ENCODE measurements at places on chromosomes 7 and 10.

GRCh38 chr7:41693150-41693997 lies 9.5 kb downstream of the INHBA start:
- DNase-seq, result no peak

GRCh38 chr10:53123311-53123710 lies 350.7 kb upstream of the MBL2 start:
- DNase-seq, result no peak

DNA sequence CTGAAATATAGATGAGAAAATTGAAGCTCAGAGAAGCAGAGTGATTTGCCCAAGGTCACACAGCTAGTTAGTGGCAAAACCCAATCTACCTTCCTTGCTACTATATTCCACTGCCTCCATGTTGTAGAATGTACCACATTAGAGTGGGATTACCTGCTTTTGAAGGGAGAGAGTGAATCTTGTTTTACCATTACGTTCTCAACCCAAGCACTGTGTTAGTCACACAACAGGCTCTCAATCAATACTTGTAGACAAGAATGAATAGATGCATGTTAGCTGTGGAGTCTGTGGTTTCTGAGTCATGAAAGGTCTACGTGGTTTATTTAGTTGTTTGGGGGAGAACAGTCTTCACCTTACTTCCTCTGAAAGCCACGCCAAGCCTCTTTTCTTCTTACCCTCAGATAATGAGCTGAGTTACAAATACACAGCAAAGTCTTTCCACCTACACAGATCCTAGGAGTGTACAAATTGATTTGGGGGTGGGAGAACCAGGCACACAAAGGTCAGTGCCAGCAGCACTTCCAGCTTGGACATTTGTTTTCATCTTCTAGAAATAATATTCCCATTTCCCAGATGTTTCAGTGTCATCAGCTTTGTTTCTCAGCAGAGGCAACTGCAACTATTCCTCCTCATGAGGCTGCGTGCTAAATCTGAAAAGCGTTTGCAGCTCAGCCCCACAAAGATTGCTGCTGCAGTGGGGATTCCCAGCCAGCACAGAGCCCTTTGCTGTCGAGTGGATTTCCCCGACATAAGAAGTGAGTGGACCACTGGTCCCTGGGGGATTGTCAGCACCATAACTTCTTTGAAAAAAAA lies 71.5 kb upstream of the ADO start:
- DNase-seq, result no peak

DNA sequence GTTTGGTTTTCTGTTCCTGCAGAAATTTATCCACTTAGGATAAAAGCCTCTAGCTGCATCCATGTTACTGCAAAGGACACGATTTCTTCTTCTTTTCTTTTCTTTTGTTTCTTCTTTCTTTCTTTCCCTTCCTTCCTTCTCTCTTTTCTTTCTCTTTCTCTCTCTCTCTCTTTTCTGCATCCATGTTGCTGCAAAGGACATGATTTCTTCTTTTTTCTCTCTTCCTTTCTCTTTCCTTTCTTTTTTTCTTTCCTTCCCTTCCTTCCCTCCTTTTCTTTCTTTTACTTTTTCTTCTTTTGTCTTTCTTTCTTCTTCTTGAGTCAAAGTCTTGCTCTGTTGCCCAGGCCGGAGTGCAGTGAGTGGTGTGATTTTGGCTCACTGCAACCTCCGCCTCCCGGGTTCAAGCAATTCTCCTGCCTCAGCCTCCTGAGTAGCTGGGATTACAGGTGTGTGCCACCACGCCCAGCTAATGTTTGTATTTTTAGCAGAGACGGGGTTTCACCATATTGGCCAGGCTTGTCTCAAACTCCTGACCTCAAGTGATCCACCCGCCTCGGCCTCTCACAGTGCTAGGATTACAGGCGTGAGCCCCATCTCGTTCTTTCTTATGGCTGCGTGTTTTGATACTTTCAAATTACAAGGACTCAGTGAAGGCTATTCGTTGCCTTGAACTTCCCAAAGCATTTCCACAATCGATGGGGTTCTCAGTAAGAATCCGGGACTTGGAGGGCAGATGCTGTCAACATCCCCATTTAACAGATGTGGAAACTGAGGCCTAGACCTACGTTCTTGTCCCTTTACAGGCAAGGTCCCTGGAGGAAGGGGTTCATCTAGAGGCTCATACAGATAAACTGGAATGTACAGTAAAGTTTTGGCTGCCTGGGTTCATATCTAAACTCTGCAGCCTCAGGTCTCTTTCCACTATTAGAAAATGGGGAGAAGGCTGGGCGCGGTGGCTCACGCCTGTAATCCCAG lies 1.9 kb upstream of the GNB2 start:
- DNase-seq, result no peak

DNA sequence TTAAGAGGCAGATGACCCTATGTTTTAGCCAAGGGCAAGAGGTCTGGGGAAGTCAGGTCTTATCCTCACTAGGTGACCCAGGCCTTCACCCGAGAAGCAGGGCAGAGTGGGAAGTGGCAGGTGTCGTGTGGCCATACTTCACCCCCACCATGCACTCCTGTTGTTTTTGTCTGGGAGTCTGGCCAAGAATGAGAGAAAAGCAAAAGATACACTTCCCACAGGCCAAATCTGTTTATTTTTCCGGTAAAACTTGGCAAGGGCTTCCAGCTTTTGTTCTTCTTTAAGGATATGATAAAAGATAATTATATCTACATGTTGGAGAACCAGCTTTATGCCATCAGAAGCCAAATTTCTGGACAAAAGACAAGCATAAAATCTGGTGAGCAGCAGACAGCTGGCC lies 137.4 kb upstream of the CDC14C start:
- DNase-seq, result no peak

Measured in AG09309 (cell line).